Type B pancreatic cell (in vitro differentiated cells): ENCODE measurements at places on chromosomes 7 and 10. TPM values are rescaled to one million over a fixed set of nuclear protein-coding genes. Genes with fewer than 3 reads are reported as not detected.

DNA sequence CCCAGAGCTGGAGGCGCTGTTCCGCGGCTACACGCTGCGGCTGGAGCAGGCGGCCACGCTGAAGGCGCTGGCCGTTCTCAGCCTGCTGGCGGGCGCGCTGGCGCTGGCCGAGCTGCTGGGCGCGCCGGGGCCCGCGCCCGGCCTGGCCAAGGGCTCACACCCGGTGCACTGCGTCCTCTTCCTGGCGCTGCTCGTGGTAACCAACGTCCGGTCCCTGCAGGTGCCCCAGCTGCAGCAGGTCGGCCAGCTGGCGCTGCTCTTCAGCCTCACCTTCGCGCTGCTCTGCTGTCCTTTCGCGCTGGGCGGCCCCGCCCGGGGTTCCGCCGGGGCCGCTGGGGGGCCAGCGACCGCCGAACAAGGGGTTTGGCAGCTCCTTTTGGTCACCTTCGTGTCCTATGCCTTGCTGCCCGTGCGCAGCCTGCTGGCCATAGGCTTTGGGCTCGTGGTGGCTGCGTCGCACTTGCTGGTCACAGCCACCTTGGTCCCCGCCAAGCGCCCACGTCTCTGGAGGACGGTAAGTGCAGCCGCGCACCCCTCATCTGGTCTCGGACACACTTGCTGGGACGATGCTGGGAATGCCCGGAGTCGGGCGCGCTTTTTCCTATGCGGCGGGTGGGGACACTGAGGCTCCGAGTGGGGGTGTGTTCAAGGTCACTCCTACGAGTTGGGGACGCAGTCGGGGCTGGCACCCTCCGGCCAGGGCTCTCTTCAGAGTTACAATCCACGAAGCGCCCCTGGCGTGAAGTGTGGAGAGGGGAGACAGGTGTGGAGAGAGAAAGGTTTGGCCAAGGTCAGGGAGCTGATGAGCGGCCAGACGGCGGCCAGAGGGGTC, 717 bp downstream of the ADCY1 start:
- H3K4me1 ChIP-seq = no peaks in the 10 kb centered on the region
- H3K27ac ChIP-seq = no peak overlapping the region
- H3K36me3 ChIP-seq = no peaks in the 10 kb centered on the region
- DNase-seq = no peak
- H3K4me3 ChIP-seq = peak overlapping the region; percentile 86
- H3K27me3 ChIP-seq = peaks cover 72% of the 10 kb centered on the region

- H3K27me3 ChIP-seq = no peaks in the 10 kb centered on the region
- H3K27ac ChIP-seq = no peak overlapping the region
- H3K36me3 ChIP-seq = peaks cover 13% of the 10 kb centered on the region
- H3K4me1 ChIP-seq = peaks cover 17% of the 10 kb centered on the region
Measured at GRCh38 chr7:499853-500485, 19.7 kb downstream of the PDGFA start.

- H3K4me3 ChIP-seq = no peak overlapping the region
- H3K27ac ChIP-seq = no peak overlapping the region
- no peaks in the 10 kb centered on the region for H3K36me3 ChIP-seq
- H3K4me1 ChIP-seq = peaks cover 12% of the 10 kb centered on the region
- no peaks in the 10 kb centered on the region for H3K27me3 ChIP-seq
- no peak for DNase-seq
Measured at GRCh38 chr10:4006858-4007257, 221.8 kb upstream of the KLF6 start.

Gene MPLKIP
- total RNA-seq = 40.2 and 43.9 TPM in 2 replicates

- H3K4me3 ChIP-seq = no peak overlapping the region
- no peaks in the 10 kb centered on the region for H3K36me3 ChIP-seq
- DNase-seq = no peak
- H3K27me3 ChIP-seq = peaks cover 29% of the 10 kb centered on the region
Measured at GRCh38 chr7:32170838-32171237, 100.6 kb upstream of the PDE1C start.

DNA sequence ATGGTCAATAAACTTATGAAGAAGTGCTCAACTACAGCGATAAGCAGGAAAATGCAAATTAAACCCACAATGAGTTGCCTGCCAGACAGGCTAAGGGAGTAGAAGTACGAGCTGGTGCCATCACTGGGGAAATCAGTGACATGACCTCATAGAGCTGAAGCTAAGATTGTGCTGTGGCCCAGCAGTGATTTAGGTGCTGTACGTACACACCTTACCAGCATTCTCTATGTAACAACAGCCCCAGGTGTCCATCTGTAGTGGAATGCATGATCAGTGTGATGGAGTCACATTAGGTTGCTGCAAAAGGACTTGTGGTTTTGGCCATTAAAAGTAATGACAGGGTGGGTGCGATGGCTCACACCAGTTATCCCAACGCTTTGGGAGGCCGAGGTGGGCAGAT, 5.7 kb upstream of the TECPR1 start:
- no peaks in the 10 kb centered on the region for H3K27me3 ChIP-seq
- peaks cover 8% of the 10 kb centered on the region for H3K4me1 ChIP-seq

Gene CUEDC2
- total RNA-seq = 44.5 and 86.1 TPM in 2 replicates

DNA sequence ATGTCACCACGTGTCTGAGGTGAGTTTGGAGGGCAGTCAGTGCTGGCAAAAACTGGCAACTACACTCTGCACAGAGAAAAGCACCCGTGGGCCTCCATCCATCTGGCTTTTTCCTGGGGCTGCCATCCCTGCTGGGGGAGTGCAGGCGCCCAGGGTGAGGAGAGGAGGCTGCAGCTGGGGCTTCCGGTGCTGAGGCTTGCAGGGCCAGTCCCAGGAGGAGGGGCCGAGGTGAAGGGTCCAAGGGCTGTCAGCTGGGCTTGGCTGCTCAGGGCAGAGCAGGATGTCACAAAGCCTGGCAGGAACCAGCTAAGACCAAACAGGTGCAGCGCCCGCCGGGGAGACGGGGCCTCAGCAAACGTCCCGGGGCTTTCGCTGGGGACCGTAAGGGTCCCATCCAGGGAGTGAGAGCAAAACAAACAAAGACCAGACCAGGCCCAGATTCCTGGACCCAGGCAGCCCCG, 77.2 kb downstream of the CFAP46 start:
- peaks cover 23% of the 10 kb centered on the region for H3K4me1 ChIP-seq
- H3K4me3 ChIP-seq = no peak overlapping the region
- peak; percentile 67 for DNase-seq
- H3K27me3 ChIP-seq = no peaks in the 10 kb centered on the region
- no peaks in the 10 kb centered on the region for H3K36me3 ChIP-seq
- H3K27ac ChIP-seq = no peak overlapping the region

GRCh38 chr7:44534087-44534486, 7.0 kb downstream of the NPC1L1 start:
- DNase-seq = no peak
- peaks cover 4% of the 10 kb centered on the region for H3K4me1 ChIP-seq
- H3K27me3 ChIP-seq = no peaks in the 10 kb centered on the region
- H3K4me3 ChIP-seq = no peak overlapping the region

GRCh38 chr7:104093127-104093526, 103.7 kb upstream of the RELN start:
- H3K27me3 ChIP-seq = peaks cover 3% of the 10 kb centered on the region
- H3K36me3 ChIP-seq = no peaks in the 10 kb centered on the region
- H3K4me3 ChIP-seq = no peak overlapping the region
- H3K27ac ChIP-seq = no peak overlapping the region

Gene FAM25A
- not detected in 2 replicates for total RNA-seq
